ENCODE measurements at places on chromosomes 12 and 14.

GRCh38 chr12:585062-586061, 77.9 kb downstream of the NINJ2 start:
- no peak for DNase-seq

DNA sequence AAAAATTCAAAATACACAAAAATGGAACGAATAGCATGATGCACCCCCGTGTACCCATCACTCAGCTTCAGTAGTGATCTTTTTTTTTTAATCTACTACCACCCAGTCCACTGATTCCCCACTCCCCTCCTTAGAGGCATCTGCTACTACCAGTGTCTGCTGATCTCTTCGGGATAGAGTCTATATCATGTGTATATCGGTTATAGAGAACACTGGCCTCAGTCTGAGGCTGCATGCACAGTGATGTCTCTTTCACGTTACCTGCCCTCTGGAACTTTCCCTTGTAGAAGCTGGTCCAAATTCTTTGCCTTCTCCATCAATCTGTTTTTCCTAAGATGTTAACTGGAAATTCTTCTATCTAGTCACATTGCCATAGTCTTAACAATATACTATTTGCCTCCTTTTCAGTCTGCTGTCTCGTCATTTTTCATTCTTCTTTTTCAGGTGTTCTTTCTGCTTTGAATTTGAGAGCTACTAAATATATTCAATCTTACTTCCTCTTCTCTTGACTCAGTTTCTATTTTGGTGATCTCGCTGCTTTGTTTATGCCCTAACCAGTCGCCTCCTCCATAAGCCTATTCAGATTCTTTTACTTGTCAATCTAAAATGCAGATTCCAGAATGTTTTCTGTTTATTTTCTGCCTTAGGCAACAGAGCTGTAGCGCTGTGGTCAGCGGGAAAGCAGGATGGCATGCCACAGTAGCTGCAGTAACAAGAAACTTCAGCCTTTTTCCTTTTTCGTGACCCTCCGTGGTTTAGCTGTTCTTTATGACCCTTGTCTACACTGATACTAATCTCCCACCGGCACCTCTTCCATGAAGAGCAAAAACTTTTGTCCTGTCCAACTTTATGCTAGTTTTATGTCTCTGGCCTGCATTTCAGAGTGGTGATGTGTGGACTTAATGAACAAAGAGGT, 67.0 kb downstream of the FBXW8 start:
- no peak for DNase-seq

- no peak for DNase-seq
Observed at GRCh38 chr14:67806246-67806645, 10.1 kb downstream of the ZFYVE26 start.

- DNase-seq, result peak; percentile 46
Observed at GRCh38 chr12:53677016-53677799, 1.3 kb upstream of the ATP5MC2 start.

DNA sequence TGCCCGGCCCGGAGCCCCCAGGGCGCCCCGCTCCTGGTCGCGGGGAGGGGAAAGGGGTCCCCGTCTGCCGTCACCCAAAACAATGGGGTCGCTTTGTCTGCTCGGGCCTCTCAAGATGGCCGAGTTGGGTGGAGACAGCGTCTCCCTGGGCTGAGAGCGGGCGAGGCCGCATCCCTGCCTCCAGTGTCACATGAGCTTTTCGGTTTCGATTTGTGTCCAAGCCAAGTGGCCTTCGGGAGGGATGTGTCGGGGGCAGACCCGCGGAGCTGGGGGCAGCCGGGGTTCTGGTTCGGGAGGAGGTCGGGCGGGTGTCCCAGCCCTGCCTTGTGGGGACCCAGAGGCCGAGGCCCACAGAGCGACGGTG, 790 bp downstream of the DYNC1H1 start:
- DNase-seq, result peak; percentile 73

DNA sequence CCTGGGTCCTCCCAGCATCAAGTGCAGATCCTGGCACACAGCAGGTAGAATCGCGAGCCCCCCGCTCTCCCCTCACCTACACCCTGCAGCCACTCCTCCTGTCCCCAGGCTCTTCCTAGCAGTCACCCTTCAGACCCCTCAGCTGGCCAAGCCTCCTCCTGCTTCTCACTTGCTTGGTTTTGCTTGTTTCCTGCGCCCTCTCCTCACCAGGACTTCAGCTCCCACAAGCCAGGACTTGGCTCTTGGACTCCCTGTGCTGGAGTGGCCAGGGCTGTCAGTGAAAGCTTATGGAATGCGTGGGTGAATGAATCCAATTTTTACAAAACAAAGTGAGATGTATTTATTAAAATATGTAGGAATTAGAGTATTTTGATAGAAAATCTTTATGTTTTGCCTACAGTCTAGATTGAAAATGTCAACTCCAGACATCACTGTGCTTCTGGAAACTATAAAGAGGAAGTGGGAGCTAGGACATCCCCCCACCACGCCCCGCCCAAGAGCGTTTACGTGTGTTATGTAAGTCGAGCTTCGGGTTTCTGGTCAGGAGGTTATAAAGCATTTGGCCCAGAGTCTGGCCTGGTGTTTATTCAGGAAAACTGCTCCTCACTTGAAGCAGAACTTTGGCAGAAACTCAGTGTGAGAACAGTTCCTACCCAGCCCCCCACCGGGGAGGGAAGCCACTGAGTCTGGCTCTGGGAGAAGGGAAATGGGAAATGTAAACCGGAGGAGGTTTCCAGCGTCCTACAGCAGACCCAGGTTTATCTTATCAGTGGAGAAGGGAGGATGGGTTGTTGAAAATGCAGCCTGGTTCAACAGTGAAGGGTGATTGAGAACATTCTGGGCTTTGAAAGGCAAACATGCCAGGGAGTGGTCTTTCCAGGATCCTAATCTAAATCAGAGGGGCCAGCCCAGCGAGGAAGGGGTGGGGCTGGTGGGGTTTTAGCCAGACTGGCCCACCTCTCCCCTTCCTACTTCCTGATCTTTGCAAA, 8.8 kb downstream of the ALDH2 start:
- DNase-seq, result peak; percentile 60

DNA sequence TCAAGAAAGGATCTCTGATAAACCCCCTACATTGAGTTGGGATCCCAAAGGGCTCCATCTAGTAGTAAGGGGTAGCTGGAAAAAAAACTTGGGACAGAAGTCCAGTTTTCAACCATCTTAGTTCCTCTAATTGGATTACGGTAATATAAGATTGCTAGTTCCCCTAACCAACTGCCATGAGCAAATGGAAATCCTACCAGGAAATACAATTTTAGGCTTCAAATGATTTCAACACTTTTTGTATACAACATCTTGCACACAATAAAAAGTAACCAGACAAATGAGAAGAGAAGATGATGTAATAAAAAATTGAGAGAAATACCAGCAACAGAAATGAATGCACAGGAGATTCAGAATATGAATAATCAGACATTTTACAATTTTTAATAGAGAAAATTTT, 73.0 kb downstream of the TSHR start:
- no peak for DNase-seq

DNA sequence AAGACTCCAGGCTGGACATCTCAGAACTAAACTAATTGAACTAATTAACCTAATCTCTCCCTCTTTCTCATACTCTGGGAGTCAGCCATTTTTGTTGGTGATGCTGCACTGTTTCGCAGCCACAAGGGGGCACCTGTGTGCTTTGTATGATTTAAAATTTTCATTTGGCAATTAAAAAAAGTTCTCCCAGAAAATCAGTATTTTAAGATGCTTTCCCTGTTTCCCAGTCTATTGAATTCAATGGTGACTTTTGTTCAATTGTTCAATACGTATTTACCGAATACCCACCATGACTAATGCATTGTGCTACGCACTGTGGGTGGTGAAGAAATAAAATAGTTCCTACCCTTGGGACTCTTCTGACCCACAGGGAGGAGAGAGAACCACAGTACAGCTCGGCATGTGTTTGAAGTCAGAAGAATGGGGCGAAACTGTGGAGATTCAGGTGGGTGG, 63.7 kb downstream of the ZNF664 start:
- DNase-seq, result peak; percentile 18

DNA sequence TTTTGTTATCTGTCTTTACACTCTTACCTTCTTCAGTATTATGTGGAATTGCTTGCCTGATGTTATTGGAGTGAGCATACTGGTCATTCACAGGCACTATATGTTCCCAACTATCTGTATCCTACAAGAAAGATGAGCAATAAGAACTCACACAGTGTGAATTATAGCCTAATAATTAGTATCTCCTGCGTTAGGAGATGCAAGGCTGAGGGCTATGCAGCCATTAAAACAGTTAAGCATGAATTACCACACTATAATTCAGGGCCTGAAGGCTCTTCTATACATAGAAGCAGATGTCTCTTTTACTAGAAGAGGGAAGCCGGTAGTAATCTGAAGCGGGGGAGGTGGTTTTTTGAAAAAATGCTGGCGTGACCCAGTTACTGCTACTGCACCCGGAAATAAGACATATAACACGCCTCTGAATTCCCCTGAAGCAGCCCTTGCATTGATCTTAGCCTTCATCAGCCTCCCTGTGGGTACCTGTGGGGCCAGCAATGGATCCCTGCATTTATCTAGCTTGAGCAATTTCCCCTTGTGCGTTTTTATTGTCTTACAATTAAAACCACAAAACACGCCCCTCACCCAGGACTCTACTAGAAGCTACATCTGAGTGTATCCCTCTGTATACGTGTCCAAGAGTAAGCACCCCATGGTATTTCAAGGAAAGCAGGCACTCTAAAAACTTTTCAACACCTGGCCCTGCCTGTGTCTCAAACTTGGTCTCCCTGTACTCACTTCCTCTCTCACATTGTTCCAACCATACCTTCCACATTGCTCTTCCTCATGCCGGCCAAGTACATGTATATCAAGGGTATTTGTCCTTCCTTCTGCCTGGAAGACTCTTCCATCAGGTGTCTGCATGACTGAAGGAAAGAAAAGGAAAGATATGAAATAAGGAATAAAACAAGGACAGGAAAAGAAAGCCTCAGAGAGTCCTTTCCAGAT, 210.9 kb upstream of the ARID2 start:
- DNase-seq, result no peak

- DNase-seq, result no peak
Observed at GRCh38 chr14:29892327-29892726, 35.3 kb downstream of the PRKD1 start.

DNA sequence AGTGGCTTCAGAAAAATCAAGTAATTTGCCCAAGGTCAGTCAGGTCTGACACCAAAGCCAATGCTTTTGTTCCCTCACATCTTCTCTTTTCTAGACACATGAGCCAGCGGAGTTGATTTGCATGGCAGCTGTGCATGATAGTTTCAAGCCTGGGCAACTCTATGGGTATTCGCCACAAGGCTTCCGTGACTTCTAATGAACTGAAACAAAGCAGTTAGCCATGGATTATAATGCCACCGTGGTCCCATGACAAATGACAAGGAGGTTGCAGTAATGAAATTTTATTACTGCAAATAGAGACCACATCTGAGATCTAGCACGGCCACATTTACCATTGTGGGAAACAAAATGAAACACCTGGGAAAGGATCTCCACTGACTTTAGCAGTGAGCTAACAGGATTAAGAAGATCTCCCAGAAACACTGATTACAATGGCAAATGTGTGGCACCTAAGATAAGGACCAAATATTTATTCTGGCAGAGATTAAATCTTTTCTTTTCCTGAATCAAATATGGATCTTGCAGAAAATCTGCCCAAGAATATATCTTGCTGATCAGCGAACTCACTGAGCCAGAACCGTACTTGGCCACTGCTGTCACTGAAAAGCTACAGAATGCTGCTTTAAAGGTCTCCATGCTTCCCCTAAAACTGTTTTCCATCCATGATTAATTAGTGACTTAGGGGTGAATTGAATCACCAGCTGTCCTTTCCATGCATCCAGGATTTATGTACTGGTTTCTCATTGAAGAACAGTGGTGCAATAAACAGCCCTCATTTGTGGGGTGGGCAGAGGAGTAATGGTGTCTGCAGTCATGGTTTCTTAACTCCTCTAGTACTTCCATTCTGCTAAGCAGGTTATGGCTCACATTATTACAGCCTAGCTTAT, 551.0 kb downstream of the DIO2 start:
- DNase-seq, result no peak

DNA sequence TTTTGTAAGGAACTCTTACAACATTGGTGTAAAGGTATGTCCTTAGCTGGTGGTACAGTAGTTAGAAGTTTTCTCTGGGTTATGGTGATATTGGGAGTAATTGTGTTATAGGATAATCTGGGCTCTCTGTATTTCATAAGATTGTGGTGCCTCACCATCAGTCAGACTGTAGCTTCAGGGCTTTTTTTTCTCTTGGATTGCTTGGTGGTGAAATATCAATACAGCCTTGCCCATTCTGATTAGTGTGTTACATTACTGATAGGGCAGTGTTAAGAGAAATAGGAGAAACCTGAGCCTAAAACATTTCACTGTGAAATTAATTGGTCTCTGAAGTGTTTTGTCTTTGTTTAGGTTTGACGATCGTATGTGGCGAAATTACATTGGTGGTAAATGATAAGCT, 71.0 kb downstream of the RCOR1 start:
- no peak for DNase-seq

DNA sequence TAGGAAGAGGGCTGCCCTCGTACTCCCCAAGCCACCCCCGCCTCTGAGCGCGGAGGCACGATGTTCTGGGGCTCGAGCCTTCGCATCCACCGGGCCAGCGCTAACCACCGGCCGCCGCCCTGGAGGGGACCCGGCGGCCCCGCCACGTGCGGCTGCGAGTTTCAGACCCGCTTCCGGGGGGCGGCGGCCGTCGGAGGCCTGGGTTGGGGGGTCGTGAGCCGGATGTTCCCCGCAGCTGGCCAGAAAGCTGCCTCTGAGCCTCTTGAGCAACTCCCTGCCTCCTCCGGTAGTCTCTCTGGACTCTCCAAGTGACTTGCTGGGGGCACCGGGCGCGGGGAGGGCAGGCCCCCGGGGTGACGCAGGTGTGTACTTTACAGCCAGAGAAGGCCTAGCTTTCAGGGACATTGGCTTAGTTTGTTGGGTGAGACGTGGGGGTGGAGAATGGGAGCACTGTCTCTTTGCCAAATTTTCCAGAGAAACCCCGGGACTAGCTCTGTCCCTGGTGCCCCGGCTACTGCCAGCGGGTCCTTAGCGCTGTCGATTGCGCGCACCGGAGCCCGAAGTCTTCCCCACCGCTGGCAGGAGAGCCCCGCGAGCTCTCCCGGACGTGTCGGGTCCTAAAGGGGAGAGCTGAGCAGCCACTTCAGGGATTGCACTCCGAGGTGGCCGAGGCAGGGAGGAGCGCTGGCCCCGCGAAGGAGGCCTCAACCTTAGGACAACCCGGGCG, 15.6 kb downstream of the OTX2 start:
- no peak for DNase-seq

DNA sequence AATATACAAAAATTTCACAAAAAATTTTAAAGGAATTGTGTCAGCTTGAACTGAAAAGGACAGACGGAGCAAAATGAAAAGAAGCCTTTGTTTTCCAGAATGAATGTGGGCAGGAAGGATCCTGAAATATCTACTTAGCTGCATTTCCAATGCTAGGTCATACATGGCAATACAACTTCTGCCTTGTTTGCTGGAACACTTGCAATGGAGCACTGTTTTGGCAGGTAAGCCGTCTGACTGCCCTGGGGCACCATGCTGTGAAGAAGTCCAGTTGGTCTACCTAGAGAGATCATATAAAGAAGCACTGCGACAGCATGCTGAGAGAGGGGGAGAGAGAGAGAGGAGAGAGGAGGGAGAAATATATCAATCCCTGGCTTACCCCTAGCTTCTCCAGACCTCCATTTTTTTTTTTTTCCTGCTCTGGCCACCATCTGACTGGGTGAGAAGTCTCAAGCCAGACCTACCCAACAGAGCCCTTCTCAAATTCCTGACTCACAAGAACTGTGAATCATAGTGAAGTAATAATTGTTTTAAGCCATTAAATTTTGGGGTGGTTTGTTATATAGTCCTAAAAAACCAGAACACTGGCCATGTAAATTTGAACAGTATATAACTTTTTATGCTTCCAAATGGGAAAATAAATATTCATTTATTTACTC, 97.1 kb upstream of the PRICKLE1 start:
- DNase-seq, result no peak

Measured in C1 segment of cervical spinal cord (tissue), 14 donors.